Lung (tissue), 17 donors: ENCODE measurements at places on chromosomes 11 and 22.

DNA sequence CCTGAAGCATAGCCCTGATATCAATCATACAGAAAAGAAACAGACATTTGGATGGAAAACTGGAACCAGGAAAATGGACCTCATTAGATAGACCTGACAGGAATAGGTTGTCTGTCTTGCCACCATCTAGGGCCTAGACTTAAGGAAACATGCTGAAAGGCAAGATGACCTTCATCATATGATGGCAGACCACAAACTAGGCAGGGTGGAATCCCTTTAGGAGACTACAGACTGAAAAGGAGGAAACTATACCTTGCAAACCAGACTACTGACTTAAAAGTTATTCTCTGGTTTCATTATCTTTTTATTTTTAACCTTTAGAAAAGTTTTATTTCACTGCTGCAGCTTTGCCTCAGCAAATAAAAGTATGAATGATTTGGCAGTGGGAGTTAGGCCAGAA is 20.3 kb downstream of the SBF2 start:
- no peak for DNase-seq

- DNase-seq: no peak
Observed at GRCh38 chr11:100297516-100297915, 389.6 kb upstream of the ARHGAP42 start.

DNA sequence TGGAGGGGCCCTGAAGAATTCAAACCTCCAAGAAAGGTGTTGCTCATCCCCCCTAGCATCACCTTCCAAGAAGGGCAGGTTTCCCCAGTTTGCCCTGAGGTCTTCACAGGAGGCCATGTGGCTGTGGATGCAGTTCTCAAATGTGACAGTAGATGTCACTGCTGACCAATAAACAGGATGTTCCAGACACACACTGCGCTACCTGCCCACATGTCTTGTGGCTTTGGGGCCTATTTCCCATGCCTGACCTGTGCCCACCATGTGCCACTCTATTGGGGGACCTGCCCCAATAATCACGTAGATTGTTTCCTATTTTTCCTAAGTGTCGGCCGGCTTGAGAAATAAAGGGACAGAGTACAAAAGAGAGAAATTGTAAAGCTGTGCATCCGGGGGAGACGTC is 4.5 kb downstream of the GSTT2 start:
- DNase-seq: no peak

GRCh38 chr22:28914201-28914600 is 30.8 kb downstream of the ZNRF3 start:
- no peak for DNase-seq

DNA sequence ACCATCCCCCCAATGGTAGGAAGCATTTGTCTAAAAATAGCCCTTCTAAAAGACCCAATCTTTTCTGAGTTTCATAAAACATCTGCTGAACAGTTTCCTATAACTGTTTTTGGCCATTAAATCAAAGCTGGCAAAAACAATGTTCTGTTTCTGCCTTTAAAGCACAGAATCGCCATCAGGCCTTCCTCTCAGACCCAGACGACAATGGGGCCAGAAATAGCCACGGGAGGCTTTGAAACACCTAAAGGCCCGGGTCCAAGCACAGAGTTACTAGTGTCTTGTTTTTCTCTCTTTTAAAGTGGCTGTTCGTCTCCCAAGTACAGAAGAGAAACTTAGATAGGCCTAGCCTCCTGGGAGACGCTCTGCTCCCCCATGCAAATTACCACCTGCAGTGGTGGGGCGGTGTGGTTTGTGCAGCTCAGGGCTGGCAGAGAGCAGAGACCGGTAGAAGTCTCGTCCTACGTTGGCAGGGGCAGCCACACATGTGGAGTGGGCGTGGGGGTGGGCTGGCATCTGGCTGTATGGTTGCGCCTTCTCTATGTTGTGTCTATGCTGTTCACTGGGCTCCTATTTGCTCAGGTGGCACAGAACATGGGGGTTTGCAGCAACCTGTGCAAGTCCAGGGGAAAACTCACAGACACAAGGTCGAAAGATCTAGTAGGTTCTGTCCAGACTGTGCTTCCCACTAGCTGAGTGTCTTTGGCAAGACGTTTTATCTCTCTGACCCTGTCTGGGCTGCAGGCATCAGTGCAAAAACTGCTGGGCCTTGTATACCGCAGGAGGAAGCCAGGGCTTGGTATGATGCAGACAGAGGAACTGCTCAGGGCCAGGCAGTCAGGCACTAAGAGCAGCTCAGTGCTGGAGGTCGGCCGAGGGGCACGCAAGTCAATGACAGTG is 23.6 kb upstream of the ETS1 start:
- peak; percentile 69 for DNase-seq

DNA sequence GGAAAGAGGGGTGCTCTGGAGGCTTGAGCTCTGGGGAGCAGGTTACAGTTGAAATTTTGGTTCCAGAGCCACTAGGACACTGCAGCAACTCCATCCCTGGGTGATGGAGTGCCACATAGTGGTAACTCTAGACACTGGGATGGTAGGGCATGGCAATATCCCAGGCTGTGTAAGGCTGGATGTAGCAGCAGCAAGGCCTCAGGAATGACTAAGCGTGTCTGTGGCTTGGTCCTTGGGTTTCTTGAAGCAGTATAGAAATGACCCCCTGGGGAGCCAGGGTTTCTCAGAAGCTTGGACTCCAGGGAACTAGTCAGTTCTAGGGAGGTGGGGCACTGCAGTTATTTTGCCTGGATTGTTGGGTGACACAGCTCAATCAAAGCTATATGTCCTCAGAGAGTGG is 8.1 kb downstream of the MS4A4A start:
- no peak for DNase-seq

DNA sequence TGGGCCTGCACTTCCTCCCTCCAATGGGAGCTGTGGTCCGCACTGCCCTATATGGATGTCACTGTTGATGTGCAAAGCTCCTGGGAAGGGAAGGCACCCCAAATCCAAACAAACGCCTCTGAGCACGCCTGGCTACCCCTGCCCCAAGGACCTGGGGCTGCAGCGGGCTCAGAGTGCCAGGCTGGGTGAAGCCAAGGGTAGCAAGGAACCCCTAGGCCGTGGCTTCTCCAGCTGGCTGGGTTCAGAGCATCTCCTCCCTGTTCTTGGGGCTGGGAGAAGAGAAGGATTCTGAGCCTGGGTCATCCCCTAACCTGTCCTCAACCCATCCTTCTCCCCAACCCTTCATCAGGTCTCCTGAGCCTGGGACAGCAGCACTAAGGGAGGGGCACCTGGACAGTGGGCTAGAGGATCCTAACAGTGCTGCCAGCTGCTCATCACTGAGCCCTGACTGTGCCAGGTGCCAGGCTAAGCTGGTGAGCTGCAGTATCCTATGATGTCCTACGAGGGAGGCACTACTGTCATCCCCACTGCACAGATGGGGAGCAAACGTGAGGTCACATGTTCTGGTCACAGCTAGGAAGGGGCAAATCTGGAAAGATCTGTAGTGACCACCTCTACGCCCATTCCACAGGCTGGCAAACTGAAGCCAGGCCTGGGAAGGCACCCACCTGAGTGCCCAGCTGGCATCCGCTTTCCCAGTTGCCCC is 3.0 kb downstream of the SSTR3 start:
- DNase-seq: no peak

- no peak for DNase-seq
Observed at GRCh38 chr11:93623179-93623578, 38.3 kb upstream of the CEP295 start.

DNA sequence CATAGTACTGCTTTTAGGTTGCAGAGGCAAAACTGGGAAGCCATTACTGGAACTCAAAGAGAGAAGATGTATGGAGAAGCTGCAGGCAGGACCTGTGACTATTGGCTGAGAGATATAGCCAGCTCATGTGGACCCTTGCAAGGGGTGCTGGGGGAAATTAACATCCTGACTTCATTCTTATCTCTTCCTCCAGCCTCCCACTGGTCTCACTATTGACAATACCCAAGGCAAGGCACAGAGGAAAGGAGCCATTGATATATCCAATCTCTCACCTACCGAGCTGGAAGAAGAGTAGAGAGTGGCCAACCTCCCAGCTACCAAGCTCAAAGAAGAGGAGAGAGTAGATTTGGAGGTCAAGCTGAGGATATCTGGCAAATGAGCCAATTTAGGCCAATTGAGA is 36.8 kb upstream of the ZBED5 start:
- no peak for DNase-seq

DNA sequence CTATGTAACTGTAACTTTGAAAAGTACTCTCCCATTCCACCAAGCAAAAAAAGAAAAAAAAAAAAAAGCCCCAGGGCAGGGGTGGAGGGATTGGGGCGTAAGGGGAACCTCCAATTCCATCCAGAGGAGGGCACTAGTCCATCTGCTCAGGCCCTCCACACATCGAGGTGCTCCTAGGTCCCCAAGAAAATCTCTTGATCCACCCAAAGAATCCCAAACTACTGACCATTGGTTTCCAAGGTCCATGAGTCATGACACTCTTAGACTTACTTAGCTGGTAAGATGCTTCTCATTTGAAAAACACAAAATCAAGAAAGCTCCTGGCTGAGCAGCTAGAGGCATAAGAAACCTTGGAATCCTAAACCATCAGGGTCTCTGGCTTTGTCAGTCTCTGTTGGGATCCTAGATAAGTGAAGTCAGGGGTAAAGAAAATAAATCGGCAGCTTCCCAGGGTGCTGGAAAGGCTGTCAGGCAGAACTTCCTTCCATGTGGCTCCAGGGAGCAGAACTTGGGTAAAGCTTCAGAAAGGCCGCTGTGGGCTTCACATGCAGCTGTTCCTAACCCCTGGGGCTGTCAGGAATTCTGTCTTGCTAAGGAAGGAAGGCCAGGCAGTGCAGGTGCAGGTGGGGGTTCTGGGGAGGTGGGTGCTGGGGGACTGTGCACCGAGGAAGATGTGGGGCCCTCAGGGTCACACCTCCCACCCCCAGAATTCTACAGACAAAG is 49.4 kb upstream of the ADA2 start:
- no peak for DNase-seq

- DNase-seq: no peak
Observed at GRCh38 chr11:80973786-80974185, 1533.0 kb upstream of the TENM4 start.

GRCh38 chr11:94948070-94948617 is 25.2 kb downstream of the CWC15 start:
- no peak for DNase-seq

GRCh38 chr11:17408641-17409040 is 20.2 kb upstream of the KCNJ11 start:
- DNase-seq: no peak

GRCh38 chr11:36400766-36401455 is 104.8 kb downstream of the PRR5L start:
- no peak for DNase-seq

- no peak for DNase-seq
Observed at GRCh38 chr22:31150615-31151014, 9.4 kb upstream of the RNF185 start.

GRCh38 chr11:64967375-64967774 is 4.5 kb downstream of the MAJIN start:
- no peak for DNase-seq

- no peak for DNase-seq
Observed at GRCh38 chr22:23722160-23722559, 28.8 kb downstream of the ZNF70 start.

DNA sequence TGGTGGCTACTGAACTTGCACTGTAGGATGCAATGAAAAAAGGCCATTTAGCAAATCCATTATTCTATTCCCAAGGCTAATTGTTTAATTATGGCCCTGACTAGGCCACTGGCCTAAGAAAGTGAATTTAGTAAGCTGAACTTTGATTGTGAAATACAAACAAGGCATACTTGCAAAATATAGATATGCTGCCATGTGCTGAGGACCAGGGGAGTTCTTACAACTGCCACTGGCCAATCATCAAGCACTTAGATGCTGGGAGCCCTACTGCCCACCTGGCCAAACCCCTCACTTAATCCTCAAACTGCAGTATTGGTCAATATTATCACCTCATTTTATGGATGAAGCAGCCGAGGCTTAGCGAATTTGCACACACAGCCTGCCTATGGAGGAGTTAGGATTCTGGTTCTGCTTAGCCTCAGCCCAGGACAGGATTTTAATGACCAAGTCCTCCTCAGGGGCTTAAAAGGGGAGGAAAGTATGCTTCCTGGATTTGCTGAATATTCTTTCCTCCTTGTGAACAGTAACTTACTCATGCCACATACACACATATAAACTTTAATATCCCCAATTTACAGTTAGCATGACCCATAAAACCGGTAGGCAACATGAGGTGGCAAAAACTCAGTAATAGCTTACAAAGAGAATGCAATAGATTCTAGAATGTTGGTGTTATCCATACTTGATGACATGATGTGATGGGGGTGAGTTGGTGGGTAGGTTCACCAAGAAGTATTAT is 39.3 kb downstream of the CD44 start:
- no peak for DNase-seq

DNA sequence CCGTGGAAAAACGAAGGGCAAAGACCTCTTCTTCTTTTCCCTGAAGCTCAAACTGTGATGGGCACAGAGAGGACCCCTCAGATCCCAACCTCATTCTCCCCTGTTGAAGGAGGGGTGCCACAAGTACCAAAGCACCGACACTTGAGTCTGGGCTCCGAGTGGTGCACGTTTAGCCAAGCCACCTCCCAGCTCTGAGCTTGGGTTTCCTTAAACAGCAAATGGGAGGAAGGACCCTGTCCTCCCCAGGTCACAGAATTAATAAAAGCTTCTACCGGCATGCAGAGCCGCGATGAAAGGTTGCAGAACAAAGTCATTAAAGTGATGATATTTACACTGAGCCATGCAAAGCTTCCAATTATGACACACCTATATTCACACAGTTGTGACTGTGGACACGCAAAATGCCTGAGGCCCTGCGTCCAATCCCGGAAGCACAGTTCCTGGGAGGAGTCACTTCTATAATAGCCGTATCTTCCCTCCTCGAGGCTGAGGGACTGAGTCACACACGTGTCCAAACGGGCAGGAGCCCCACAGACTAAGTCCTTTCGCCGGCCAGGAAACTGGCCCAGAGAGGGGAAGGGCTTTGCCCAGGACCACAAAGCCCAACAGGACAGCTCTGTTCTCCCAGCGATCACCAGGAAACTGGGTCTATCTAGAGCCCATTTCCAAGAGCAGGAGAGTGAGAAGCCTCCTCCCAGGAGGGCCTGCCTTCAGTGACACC is 922 bp upstream of the CSNK1E start:
- peak; percentile 49 for DNase-seq

GRCh38 chr11:123783536-123783935 is 22.6 kb downstream of the OR6M1 start:
- no peak for DNase-seq

DNA sequence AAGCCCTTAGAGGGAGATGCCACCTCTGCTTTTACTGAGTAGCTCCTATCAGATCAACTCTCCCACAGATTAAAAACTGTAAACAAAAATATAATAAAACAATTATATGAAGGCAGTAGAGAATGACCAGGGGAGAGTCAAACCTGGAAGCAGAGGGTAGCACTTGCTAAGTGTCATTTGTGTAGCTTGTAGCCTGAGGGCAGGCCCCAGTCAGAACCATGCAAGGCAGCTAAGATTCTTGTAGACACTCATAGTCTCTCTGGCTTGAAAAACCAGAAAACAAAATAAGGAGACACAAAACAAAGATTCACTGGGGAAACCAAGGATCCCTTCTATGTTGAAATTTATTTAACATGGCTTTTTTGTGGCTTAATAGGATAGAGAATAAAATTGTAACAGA is 110.4 kb downstream of the WNT11 start:
- DNase-seq: no peak

- DNase-seq: no peak
Observed at GRCh38 chr22:25348391-25348790, 129.0 kb downstream of the CRYBB2 start.
